SIG-M5 (cell line): ENCODE measurements at places on chromosomes 1 and 21.

DNA sequence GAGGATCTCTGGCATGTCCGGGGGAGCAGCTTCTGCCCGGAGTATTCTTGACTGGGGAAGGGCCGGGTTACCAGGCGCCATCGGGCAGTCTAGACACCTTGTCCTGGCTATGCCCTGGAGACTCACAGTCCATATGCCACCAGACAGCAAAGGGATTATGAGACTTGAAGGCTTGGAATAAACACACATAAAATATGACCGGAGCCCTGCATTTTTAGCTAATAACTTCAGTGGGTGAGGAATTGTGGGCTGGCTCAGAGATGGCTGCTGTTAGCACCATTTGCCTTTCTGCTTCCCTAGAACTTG, 15.5 kb downstream of the NTPCR start:
- no peak for DNase-seq

GRCh38 chr1:177854951-177855350, 114.9 kb downstream of the SEC16B start:
- DNase-seq: no peak

DNA sequence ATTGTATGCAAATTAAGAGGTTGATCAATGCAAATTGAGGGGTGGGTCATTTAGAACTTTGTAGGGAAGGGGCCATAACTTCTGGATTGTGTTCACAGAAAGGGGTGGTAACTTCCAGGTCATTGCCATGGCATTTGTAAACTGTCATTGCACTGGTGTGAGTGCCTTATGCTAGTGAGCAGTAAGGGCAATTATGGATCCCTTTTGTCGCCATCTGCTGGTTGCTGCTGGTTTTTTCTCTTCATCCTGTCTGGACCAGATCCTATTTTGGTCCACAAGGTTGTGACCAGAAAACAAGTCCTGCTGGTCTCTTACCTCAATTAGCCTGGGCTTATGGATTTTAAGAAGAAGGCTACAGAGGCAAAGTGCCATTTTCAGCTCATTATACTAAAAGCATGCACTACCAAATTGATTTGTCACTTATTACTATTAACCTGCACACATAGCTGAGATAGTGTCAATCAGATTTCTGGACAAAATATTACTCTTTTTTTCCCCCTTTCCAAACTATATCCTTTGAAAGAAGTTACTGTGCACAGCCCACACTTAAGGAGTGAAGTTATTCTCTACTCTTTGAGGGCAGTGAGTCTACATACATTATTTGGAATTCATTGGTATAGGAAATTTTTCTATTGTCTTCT, 196.2 kb downstream of the ZC3H11B start:
- no peak for DNase-seq

DNA sequence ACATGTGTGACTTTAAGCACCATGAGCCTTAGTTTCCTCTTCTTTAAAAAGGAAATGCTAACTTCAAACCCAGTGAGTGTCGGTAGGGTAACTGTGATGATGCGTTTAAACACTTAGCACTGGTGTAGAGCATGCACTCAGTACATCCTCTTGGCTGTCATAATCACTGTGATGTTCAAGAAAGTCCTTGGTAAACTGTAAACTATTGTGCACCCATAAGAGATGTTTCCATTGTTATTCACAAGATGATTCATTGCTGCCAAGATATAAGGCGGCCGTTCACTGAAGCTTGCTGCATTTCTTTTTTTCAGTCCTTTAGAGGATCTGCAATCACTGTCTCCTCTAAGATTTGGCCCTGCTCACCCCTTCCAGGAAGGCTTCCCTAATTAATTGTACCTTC, 61.8 kb upstream of the DAB1 start:
- no peak for DNase-seq

GRCh38 chr1:167522246-167522645, 3.9 kb upstream of the CD247 start:
- DNase-seq: no peak

DNA sequence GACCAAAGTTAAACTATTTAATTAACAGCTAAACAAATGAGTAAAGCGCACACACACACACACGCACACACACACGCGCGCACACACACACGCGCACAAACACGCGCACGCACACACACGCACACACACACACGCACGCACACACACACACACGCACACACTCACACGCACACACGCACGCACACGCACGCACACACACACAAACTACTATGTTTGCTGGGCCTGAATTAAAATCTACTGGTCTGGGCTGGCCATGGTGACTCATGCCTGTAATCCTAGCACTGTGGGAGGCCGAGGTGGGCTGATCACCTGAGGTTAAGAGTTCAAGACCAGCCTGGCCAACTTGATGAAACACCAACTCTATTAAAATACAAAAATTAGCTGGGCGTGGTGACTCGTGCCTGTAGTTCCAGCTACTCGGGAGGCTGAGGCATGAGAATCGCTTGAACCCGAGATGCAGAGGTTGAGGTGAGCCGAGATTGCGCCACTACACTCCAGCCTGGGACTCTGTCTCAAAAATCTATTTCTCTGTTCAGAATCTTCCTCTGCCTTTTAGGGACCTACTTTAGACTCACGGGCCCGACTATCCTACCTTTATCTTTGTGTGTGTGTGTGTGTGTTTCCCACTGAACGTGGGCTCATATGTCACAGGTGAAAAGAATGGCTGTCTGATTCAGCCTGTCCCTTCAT, 37.5 kb upstream of the DNAJC11 start:
- no peak for DNase-seq

DNA sequence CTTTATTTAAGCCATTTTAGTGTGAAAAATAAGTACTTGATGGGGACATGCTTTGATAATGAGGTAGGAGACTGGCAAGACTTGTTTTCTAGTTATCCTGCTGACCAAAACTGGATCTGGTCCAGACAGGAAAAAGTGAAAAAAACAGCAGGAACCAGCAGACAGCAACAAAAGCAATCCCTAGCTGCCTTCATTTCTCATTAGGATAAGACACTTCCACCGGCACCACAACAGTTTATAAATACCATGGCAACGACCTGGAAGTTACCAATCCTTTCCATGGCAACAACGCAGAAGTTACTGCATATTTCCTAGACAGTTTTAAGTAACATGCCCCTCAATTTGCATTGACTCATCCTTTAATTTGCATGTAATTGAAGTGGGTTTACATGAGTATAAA, 993.8 kb upstream of the NCAM2 start:
- DNase-seq: no peak

DNA sequence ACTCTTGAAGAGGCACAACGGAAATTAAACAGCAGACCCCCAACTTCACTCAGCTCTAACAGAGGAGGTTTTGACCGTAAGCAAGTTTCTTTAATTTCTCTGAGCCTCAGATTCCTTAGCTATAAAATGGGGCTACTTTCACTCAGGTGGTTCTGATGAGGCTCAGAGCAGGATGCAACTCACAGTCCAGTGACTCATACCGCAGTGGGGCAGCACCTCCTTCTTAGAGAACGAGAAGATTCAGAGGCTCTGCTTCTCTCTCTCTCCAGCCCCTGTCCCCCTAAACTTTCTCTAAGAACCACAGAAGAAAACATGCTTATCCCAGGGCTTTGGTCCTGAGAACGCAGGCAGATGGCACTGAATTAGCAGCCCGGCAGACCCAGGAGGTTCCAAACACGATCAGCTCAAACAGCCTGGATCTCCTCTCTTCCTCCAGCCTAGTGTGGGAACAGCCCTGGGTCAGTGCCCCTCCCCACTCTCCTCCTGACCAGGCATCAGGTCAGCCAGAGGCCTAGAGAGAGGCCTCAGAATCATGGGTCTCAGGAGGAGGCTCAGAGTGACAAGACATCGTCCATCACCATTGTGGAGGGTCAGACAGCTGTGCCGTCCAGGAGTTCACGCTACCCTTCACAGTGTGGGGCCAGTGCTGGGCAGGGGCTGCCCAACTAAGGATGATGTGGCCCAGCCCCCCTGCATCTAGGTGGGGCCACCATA, 433.0 kb downstream of the PTPRU start:
- DNase-seq: no peak

DNA sequence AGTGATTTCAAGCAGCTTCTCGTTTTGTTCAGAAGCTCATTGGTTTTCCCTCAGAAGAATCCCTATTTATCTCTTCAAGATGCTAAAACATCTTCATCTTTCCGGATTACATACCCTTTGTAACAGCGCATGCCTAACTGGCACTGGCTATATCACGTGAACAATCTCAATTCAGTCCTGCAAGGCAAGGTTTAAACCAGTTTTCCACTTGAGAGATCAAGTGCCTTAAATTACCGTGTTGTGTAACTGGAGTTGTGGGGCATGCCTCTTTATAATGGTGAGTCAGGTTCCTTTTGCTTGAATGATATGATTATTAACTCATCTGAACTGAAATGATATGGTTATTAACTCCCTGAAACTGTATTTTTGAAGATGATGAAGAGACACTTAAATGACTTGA, 11.0 kb upstream of the ZFP69B start:
- DNase-seq: no peak

DNA sequence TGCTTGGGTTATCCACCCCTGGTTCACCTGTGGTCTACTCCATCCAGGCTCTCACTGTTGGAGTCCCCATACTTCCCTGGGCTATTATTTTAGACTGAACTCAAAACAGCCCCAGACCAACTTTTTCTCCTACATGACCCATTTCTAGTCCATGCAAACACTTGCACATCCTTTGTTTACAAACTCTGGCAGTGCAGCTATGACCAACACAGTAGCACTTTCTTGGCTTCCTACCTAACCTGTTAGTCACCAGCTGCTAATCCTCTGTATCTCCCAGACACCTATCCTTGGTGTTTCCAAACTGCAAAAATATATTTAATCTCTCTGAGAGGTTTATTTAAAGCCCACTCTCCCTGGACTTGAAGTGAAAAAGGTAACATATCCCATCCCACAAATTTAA, 90.8 kb downstream of the DDAH1 start:
- no peak for DNase-seq

GRCh38 chr1:20259646-20260045, 31.0 kb upstream of the VWA5B1 start:
- DNase-seq: no peak

DNA sequence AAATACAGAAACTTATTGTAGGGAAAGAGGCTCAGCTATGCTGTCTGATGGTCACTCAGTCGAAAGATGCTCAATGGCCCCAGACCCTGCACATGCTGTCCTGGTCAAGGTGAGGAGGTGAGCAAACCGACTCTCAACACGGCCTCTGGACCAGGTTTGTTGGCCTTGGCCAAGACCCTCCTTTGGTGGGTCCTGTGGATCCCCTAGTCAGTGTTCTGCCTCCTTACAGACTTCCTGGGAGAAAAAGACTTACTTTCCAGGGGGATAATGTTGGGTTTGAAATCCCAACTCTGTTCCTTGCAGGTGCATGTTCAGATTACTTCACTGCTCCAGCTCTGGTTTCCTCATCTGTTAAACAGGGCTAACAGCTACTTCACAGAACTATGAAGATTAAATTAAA, 53.8 kb downstream of the FAM78B start:
- DNase-seq: no peak

- no peak for DNase-seq
Observed at GRCh38 chr1:166544561-166544960, 294.7 kb upstream of the POGK start.

DNA sequence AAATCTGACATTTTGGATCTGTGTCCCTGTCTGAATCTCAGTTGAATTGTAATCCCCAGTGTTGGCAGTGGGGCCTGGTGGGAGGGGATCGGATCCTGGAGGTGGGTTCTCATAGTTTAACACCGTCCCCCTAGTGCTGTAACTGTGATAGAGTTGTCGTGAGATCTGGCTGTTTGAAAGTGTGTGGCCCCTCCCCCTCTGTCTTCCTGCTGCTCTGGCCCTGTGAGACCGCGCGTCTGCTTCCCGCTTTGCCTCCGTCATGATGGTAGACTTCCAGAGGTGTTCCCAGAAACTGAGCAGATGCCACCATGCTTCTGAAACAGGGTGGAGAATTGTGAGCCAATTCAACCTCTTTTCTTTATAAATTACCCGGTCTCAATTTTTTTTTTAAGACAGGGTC, 25.0 kb downstream of the AGPAT3 start:
- DNase-seq: no peak

- DNase-seq: no peak
Observed at GRCh38 chr1:10975567-10976326, 36.7 kb upstream of the TARDBP start.

DNA sequence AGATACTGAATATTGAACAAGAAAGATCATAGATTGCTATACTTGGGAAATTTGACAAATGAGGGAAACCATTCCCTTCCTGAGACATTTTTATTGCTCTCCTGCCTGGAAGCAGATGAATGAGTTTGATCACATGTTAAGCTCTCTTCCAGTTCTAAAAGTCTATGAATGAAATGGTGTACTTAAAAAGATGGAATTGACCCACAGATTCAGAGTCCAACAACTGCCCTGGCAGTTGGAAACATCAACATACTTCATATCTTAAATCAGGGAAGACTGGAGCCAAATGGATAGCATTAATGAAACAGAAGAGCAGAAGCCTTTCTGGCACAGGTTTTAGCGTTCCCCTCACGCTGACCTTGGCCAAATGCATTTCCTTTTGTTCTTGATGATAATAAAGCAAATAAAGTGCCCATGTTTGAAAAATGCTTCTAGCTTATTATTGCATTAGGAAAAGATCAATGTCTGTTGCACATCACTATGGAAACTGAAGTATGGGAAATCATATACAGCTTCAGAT, 142.6 kb downstream of the ESRRG start:
- no peak for DNase-seq

DNA sequence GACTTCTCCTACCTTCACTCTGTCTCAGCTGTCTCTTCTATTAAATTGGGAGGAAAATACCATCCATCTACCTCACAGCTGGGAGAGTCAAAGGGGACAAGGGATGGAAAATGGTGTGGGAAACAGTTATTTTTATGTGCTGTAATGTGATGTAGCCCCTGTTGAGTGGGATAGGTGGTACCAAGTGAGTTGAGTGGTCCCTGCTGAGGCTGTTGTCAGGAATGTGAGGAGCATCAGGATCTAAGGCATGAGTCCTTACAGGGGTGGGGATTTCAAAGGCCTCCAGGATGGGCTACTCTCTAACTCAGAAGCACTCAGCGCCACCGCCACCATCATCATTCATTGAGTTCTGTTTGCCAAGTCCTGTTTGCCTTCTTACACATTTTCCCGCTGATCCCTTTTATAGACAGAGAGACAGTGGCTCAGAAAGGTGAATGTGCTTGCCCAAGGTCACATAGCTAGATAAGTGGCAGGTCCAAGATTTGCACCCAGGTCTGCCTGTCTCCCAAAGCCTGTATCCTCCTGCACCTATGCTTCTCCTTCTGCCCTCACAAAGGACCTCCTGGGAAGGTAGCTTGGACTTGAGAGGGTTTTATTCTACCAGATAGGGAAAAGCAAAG, 4.6 kb upstream of the ID3 start:
- DNase-seq: no peak

GRCh38 chr1:81308191-81308590, 492.5 kb upstream of the ADGRL2 start:
- no peak for DNase-seq

GRCh38 chr1:178036090-178036489, 57.8 kb upstream of the RASAL2 start:
- DNase-seq: no peak
